ENCODE measurements at places on chromosomes 3 and 15.

DNA sequence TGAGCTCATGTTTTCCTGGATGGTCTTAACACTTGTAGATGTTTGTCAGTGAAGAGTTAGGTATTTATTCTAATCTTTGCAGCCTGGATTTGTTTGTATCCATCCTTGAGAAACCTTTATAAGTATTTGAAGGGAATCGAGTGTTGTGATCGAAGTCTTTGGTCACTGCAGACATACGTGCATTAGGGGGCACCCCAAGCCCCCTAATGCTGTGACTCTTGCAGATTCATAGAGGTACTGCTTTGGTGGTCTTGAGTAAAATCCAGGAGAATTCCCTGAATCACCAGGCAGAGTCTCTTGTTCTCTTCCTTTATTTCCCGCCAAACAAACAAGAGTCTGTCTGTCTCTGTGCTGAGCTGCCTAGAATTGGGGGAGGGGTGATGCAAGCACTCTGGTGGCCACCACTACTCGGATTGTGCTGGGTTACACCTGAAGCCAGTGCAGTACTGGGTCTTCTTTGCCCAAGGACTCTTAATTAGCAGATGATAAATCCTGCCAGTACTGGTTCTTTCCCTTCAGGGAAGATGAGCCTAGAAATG is 170.5 kb upstream of the POU1F1 start:
- no peak for DNase-seq

- no peak for DNase-seq
Observed at GRCh38 chr3:112615989-112616731, 24.8 kb downstream of the CCDC80 start.

DNA sequence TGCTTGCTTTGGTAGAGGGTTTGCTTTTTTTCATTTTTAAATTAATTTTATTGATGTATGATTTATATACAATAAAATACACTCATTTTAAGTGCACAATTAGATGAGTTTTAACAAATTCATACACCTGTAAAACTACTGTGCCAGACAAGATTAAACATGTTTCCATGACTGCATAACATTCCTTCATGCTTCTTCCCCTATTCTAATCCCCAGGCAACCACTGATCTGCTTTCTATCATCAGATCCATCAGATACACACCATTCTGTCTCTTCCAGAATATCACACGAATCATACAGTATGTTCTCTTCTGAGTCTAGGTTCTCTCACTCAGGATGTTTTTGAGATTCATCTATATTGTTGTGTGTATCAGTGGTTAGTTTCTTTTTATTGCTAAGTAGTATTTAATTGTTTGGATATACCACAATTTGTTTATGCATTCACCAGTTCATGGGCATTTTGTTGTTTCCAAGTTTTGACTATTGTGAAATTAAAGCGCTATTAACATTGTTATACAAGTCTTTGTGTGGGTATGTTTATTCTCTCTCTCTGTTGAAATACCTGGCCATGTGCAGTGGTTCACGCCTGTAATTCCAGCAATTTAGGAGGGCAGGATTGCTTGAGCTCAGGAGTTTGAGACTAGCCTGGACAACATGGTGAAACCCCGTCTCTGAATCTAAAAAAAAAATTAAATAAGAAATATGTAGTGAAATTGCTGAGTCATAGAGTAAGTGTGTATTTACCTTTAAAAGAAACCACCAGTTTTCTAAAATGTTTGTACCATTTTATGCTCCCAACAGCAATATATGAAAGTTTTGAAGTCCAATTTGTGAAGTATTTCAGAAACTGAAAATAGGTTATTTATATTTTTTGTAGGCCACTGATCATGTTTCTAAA is 7.0 kb upstream of the TFG start:
- DNase-seq, result no peak

DNA sequence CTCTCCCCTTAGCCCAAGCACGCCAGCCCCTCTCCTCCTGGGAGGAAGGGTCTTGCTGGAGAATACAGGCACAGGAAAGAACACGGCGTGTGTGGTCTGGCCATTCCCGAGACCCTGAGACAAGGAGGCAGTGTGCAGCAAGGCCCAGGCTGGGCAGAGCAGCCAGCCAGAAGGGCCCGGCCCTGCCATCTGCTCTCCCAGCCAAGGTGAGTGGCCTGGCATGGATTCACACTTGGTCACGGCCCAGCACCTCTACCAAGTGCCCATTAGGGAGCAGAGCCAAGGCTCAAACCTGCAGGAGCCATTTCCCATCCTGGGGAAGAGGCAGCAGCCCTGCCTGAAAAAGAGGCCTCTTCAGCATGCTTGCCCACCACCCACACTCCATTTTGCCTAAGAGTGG is 28.6 kb downstream of the MEGF11 start:
- DNase-seq, result no peak

DNA sequence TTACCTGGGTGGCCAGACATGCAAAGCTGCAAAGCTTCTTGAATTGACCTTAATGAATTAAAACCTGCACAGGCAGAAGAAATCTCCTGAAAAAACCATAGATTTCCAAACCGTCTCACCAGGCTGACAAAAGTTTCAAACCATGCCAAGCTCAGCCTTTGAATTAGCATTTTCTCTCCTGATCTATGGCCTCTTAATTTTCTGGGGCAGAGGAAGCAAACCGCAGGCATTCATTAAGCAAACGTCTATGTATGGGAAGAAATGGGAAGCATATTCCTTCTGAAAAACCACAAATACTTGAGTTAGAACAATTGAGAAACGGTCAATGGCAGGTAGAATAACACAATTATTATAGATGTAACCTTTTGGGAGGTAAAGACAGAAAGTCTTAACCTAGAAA is 500.2 kb upstream of the NR2F2 start:
- DNase-seq, result no peak

- no peak for DNase-seq
Observed at GRCh38 chr15:100994597-100995446, 75.7 kb downstream of the LRRK1 start.

DNA sequence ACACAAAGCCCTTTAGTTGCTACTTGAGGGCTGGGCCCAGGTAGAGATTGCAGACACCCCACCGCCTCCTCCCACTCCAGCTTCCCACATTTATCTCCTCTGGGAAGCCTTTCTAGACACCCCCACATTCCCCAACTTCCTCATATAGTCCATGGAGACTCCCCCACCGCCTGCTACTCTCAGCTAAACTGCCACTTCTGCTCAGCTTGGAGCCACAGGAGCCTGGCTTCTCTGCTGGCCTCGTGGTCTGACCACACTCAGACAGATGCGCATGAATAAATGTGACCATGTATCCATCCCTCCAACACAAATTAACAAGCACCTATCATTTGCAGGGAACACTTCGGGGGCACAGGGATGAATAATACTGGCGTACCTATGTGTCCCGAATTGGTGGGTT is 10.5 kb upstream of the ACSBG1 start:
- no peak for DNase-seq

DNA sequence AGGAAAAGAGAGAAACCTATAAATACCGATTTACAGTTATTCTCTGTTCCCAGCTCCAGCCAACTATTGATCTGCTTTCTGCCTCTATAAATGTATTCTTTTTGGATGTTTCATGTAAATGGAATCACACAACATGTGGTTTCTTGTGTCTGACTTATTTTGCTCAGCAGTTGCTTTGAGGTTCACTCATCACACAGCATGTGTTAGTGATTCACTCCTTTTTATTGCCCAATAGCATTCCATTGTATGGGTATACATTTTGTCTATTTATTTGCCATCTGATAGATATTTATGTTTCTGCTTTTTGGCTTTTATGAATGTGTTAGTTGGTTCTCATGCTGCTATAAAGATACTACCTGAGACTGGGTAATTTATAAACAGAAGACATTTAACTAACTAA is 23.6 kb downstream of the CCR1 start:
- DNase-seq, result no peak

- no peak for DNase-seq
Observed at GRCh38 chr3:102691507-102691906, 256.7 kb downstream of the ZPLD1 start.

GRCh38 chr15:34729886-34730285 is 24.9 kb downstream of the GJD2 start:
- DNase-seq, result no peak

DNA sequence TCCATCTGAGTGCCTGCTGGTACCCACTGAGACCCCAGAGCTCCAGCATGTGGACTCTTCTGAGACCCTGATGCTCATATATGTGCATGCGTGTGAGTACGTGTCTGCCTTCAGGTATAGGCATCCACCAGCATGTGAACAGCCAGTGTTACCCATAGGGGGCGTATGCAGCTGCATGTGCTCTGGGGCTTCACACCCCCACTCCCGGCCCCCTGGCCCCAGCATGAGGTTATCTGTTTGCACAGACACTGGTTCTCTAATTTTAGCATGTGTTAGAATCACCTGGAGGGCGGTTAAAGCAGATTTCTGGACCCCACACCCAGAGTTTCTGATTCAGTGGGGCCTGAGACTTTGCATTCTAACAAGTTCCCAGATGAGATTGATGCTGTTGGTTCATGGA is 824 bp upstream of the CILP start:
- peak; percentile 42 for DNase-seq

DNA sequence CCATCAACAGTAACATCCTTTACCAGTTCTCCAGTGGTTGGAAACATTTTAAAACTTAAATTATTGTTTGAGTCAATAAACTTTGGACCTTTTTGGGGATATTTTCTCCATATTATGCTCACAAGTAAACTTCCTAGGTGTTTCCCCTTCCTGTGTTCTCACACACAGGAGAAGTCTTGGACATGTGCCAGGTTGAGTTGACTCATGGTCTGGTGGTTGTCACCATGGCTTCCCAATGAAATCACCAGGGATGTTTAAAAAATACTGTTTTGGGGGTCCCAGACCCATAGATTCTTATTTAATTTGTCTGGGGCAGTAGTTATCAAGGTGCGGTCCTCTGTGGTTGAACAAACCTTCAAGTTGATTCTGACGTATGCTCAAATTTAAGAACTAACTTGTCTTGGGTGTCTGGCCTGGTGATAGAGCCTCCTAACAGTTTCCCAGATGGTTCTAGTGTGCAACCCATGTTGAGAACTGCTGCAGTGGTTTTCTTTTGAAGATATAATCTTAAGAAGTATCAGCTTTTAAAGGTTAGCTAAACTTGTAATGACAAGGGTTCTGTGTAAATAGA is 291.8 kb downstream of the EDEM1 start:
- DNase-seq, result no peak

GRCh38 chr3:149494022-149494758 is 19.7 kb downstream of the TM4SF4 start:
- no peak for DNase-seq

- DNase-seq, result no peak
Observed at GRCh38 chr3:184459355-184459754, 79.5 kb downstream of the CHRD start.

DNA sequence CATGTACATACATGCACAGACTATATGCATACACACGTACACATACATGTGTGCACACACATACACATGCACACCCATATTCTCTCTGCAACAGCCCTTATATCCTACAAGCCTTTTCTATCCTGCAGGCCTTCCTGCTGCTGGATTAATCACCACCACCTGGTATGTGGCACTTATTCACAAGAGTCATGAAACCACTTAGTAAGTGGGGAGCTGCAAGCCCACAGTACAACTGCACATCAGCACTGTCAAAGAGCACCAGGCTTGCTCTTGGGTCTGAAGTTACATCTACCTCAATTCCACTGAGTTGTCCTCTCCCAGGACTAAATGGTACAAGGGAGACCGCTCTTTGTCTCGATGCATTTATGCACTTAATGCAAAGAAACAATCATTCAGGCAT is 233.2 kb downstream of the KLF13 start:
- no peak for DNase-seq

DNA sequence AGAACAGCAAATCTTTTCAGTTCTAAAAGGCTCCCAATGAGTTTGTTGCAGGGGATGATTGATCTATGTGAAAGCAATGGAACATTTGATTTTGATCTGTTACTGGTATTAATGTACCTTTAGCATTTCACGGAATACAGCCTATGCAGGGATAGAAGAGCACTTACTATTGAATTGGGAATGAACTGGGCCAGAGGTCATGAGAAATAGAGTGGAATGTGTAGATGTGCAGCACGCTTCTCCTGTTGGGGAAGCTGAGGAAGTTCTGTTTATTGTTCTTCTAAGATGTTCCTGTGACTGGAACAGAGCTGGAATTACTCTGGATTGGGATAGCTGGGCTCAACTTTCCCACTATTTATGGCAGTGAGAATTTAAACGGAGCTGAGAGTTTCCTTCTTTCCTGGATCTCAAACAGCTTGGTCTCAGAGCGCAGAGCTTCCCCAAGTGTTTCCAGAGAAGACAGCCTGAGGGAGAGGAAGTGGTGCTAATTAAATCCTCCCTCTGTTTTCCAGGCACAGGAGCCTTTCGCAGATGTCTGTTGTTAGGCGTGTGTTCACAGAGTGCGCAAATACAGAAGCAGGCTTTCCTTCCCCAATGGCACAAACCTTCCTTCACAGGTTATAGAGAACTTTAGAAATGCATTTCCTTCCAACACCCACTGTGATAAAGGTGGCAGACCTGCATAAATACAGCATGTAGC is 32.5 kb downstream of the TPRG1 start:
- DNase-seq, result no peak

GRCh38 chr3:94004301-94004910 is 24.0 kb downstream of the STX19 start:
- DNase-seq, result no peak

GRCh38 chr3:39021029-39021428 is 30.7 kb downstream of the SCN11A start:
- no peak for DNase-seq

GRCh38 chr3:161851941-161852566 is 355.4 kb downstream of the OTOL1 start:
- no peak for DNase-seq

DNA sequence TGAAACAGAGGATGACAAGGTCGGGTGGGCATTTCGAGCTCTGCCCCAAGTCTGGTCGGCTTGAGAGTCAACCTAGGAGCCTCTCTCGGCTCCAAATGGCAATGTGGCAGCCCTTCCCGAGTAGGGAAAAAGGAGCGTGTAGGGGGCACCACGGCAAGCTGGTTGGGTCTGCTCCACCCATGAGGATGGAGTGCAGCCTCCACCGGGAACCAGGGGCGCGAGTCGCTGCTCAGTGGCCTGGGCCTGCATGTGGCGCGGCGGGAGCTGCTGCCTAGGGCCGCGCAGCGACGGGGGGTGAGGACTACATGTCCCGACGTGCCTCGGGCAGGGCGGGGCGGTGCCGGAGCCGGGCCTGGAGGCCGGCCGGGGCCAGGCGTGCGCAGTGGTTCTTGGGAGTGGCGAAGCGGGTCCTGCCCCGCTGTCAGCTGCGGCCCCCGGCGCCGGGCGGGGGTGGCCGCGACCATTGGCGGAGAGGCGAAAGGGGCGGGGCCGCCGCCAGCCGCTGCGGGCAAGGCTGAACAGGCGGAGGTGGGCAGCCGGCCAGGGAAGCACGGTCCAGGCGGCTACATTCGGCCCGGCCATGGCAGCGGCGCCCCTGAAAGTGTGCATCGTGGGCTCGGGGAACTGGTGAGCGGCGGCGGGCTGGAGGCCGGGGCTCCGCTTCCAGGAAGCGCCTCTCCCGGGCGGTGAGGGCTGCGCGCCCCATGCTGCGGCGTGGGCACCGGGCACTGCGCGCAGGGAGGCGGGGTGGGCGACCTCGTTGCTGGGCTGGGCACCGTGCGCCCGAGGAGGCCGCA is at the start of gene GPD1L:
Gene GPD1L, plus strand, starts transcription at position 489 of the 797 bp plus-strand sequence. Its CDS starts 92 bp downstream, at position 581.
- DNase-seq, result peak; percentile 85

DNA sequence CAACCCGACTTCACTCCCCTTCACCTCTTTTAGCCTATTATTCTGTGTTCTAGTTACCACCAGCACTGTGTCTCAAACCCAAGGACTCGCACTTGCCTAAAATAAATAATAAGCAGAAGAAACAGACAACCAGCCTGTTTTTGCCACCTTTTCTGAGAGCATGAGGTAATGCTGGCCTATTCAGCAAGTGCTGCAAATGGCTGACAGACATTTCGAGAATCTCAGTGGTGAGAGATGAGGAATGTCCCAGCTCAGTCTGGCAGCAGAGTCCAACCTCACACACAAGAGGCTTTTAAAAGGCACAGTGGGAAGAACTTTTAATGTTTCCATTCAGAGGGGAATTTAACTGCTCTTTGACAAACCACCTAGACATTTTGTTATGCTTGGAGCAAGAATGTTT is 143.3 kb upstream of the GMNC start:
- no peak for DNase-seq
